ENCODE measurements at places on chromosomes 11 and 22.
A peak's percentile ranks its signal among the peaks of the same experiment; 100 is the strongest.

DNA sequence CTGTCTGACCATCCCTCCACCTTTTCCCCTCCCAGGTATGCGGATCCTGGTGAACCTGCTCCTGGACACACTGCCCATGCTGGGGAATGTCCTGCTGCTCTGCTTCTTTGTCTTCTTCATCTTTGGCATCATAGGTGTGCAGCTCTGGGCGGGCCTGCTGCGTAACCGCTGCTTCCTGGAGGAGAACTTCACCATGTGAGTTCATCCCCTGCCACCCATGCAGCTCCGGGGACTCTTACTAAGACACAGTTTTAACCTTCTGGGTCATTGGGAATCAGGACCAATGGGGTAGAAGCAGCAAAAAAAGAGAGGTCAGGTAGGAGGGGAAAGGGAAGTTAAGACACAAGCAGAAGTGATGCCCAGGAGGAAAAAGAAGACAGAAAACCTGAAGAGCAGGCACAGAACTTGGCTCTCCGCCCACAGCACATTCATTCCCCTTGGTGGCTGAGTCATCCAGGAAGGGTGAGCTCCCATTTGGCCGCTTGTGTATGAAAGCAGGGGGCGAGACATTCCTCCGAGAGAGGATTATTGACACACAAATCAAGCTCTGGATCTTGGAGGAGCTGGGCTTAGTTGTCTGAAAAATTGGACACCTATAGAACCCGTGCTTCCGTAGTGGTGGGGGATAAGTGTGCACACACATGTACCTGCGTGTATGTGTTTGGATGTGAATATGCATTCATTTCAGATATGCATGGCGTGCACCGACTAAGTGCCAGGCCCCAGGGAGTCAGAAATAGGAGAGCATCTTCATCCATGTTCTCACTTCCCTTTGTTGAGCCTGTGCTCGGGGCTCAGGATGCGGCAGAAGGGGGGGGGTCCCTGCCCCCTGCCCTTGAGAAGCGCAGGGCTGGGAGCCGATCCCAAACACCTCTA is 64.2 kb downstream of the CACNA1I start:
- DNase-seq: peak; percentile 60

- DNase-seq: no peak
Observed at GRCh38 chr22:41410311-41410751, 28.6 kb downstream of the TEF start.

GRCh38 chr11:118640332-118641154 is 33.1 kb downstream of the PHLDB1 start:
- DNase-seq: no peak

GRCh38 chr11:100776212-100776896 is 89.3 kb downstream of the ARHGAP42 start:
- no peak for DNase-seq

DNA sequence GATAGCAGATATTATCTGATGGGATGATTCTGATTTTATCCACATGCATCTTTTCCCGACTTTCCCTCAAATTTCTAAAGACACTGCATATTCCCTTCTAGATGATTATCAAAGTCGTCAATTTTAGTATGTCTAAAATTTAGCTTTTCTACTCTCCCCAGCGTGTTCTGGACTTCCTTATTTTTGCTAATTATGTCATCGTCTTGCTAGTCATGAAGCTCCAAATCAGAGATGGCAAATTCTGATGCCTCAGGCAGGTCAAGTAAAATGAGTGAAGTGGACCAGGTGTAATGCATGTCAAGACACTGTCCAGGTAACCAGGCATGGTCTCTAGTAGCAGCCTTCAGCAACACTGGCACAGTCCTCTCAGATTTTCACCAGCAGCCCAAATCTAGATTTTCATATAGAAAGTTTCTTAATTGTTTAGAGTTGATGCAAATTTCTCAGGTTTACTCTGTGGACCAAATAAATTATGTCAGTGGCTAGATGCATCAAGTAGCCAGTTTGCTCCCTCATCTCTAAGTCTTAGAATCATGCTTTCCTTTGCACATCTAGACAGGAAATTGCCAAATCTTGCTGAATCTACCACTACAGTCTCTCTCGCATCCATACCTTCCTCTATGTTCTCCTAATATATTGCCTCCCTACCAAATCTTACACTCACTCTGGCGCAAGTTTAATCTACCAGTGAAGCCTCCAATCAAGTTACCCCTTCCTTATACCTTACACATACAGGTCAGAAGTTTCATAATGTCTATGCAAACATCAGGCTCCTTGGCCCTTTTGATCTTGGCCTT is 10.6 kb downstream of the HSD17B12 start:
- DNase-seq: no peak

GRCh38 chr11:62857541-62857982 is 18.2 kb upstream of the WDR74 start:
- DNase-seq: no peak

DNA sequence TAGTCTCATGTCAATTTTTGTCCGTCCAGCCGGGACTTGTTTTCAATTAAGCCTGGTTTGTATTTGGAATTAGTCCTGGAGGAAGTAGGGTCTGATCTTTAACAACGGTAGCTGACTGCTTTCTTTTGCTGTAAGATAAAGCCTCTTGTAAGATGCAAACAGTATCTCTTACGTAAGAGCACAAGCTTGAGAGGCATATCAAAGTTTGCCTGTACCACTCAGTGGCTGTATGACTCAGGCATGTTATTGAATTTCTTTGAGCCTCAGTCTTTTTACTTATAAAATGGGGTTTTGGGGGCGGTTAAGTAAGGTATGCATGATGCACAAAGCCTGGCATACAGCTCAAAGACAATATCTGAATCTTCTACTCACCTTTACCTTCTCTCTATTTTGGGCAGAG is 198.4 kb upstream of the NARS2 start:
- DNase-seq: no peak

- DNase-seq: no peak
Observed at GRCh38 chr11:33617672-33618350, 82.8 kb downstream of the C11orf91 start.

DNA sequence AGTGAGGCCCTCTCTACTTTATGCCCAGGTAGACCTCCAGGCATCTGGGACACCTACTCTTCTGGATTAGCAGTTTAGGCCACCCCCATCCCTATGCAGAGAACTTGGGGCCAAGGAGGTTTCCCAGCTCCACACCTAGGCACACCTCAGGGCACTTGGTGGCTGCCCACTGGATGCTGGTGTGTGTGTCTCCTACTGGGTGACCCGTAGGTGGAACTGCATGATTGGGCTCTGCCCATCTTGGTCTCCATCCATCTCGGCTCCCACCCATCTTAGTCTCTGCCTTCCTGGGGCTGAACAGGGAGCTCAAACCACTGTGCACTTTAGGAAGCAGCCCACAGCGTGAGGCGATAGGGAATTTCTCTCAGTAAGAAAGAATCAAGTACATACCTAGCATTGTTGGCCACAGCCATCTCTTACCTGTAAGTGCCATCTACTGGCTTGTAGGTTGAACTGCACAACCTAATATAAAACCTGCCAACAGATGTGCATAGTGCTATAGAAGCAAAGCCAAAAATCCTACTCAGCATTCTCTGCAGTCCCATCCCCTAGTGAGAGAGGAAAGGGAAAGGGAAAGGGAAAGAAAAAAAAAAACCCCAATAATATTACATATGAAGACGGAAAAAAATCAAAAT is 61.6 kb upstream of the PTPN5 start:
- DNase-seq: no peak

DNA sequence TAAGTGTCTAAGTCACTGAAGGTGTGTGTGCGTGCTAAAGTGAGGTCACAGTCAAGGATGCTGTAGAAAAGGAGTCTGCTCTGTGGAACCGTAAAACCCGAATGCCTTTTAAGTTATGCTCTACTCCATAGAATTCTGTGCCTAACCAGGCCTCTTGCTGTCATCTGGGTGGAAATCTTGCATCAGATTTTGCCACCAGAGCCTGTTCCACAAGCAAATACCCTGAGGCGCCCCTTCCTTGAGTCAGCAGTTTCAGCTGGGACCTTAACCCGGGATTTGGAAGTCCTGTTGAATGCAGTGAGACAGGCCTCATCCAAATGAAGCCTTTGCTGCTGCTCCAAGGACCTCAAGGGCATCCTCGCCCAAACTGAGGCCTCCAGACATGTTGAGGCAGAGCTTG is 109.8 kb downstream of the WNT11 start:
- DNase-seq: no peak

DNA sequence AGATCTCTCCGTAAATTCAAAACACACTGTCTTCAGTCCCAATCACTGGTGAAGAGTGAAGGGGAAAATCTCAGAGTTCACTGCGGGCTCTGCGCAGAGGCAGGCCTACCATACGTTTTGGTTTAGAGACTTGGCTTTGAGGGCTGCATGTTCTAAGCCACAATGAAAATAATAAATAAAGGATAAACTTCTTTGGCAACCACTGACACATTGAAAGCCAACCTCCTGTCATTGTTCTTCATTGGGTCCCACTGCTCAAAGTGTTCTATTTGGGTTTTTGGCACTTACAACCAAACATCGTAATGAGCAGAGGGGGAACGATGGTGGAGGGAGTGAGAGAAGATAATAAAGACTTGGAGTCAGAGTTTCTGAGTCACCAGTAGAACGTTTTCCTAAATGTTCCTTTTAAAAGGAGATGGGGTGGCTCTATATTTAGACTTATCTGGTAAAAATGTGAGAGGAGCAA is 472.9 kb downstream of the SOX6 start:
- DNase-seq: no peak

DNA sequence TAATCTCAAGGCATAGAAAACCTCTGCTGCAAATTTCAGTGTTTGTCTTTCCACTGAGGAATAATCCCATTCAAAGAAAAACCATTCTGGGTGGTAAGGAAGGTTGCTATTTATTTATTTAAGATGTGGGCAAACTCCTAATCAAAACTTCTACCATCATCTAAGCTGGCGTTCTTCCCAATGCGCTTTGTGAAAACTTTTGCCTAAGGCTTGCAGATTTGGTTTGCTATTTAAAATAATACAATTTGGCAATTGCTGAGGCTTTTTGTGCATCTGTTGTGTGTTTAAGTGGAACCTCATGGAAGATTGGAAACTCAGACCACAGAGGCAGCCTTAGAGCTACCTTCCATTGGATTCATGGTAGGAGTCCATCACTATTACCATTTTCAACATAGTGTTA is 309.0 kb downstream of the BLID start:
- DNase-seq: no peak

DNA sequence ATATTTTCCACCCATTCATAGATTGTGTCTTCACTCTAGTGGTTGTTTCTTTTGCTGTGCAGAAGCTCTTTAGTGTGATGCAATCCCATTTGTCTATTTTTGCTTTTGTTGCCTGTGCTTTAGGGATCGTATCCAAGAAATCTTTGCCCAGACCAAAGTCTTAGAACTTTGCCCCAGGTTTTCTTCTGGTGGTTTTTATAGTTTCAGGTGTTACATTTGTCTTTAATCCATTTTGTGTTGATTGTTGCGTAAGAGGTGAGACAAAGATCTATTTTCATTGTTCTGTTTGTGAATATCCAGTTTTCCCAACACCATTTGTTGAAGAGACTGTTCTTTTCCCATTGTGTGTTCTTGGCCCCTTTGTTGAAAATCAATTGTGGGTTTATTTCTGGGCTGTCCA is 6.4 kb downstream of the IL10RA start:
- no peak for DNase-seq

- DNase-seq: no peak
Observed at GRCh38 chr11:94826415-94826814, 58.3 kb downstream of the AMOTL1 start.

- no peak for DNase-seq
Observed at GRCh38 chr11:33474866-33475265, 217.7 kb downstream of the HIPK3 start.

DNA sequence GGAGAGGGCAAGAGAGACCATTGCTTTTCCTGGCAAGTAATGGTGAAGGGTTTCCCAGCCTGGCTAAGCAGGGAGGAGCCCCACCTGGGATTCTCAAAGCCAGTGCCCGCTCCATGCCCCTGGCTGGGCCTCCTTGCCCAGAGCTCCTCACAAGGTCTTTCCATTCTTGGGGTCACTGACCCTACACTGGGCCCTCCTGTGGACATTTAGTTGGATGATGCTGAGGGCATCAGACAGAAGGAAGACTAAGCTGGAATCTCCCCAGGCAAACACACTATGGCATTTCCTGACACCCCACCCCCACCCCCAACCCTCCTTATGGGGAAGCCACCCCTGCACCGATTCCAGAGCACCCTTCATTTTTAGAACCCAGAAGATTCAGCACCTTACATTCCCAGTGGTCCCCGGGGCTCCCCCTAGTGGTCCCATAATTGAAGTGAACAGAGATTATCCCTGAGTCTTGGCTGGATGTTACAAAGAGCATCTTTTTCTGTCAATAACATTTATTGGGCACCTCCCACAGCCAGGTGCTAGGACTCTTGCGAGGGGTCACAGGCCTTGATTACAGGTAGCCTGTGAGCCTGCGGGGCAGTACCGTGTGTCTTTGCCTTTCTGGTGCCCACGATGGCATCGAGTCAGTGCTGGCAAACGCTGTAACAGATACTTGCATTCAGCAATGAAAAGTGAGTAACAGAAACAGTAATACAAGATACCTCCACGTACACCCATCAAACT is 548.5 kb downstream of the BUD13 start:
- no peak for DNase-seq

DNA sequence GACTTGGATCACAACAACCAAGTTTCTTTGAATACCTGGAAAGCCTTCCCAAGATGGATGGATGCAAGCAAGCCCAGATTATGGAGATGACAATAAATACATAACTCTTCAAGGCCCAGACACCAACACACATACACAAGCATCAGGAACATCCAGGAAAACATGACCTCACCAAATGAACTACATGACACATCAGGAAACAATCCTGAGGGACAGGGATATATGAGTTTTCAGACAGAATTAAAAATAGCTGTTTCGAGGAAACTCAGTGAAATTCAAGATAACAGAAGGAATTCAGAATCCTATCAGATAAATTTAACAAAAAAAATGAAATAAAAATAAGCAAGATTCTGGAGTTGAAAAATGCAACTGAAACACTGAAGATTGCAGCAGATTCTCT is 659.4 kb downstream of the METTL15 start:
- no peak for DNase-seq

GRCh38 chr11:37511425-37511933 is 913.4 kb upstream of the RAG2 start:
- no peak for DNase-seq

DNA sequence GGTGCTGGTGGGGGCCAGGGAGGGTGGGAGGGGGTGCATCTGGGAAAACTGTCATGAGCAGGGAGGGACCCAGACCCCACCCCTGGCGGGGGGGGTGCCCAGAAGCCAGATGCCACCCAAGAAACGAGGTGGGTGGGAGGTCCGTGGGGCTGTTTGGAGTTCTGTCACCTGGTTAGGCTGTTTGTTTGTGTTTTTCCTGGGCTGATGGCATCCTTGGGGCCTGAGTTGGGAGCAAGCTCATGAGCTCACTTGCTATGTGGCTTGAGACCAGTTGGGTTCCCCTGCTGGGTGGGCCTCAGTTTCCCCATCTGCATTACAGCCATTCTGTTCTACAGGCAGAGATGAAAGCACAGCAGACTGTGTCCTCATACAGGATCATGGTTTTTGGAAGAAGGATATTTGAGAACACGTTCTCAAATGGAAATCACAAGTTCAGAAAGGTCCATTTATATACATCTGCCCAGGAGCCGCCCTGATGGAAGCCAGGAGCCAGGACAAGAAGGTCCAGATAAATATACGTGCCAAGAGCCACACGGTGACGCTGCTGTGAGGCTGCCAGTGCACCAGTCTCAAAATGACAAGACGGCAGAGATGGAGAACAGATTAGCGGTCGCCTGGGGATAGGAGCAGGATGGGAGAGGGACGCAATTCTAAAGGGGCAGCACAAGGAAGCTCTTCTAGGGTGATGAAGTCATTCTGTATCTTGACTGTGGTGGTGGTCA is 312.9 kb downstream of the MN1 start:
- DNase-seq: no peak
